ENCODE measurements at places on chromosomes 6 and 20.
A peak's percentile ranks its signal among the peaks of the same experiment; 100 is the strongest.

DNA sequence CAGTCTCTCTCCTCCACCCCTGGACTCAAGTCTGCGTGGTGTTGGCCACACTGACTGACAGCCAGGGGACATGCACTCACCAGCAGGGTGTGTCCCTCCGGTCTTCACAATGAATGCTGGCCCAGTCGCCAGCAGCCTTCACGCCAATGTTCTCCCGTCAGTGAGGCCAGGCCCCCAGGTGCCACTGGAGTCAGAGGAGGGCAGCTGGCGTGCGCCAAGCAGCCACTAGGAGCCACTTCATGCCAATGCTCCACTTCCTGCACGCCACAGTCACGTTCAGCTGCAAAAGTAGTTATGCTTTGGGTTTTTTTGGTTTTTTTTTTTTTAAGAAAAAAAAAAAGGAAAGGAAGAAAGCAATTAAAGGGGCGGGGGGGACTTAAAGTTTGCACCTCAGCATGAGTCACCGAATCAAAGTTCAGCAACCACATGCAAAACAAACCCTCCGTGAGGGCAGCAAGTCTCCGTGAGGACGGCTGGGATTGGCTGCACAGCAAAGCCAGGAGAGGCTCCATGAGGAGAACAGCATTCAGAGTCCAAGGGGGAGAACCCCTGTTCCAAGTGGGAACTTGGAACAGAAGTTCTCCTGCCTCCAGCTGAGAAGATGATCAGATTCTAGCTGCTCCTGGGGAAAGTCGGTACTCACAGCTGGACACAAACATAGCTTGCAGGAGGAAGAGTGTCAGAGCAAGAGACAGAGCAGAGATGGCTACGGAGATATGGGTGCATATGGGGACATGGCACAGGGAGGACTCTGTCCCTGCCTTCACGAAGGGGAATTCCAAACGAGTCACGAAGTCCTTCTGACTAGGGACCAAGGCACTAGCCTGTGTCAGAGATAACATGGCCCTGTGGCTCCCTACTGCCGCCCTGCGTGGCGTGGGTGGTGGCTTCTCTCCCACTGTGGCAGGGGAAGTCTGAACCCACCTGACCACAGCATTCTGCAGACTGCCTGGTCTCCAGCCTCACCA is at the start of gene ZC3H12D:
Gene ZC3H12D, minus strand, starts transcription at position 282 of the 968 bp plus-strand sequence. CDS start 10,471 bp downstream, outside the sequence.
- DNase-seq, result peak; percentile 75

DNA sequence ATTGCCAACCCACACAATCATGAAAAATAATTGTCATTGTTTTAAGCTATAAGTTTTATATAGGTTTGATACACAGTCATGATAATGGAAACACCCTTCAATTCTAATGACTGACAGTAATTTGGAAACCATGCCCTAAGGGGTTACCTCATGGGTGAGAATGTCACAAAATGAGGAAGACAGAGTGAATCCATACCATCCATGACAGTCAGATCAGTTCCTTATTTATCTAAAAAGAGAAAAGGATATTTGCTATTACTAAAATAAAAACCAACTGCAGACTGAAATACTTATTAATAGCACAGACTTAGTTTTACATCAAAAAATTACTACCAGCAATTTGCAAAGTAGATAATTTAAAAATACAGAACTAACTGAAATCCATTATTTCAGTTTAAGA is 437.8 kb downstream of the UTRN start:
- DNase-seq, result no peak

DNA sequence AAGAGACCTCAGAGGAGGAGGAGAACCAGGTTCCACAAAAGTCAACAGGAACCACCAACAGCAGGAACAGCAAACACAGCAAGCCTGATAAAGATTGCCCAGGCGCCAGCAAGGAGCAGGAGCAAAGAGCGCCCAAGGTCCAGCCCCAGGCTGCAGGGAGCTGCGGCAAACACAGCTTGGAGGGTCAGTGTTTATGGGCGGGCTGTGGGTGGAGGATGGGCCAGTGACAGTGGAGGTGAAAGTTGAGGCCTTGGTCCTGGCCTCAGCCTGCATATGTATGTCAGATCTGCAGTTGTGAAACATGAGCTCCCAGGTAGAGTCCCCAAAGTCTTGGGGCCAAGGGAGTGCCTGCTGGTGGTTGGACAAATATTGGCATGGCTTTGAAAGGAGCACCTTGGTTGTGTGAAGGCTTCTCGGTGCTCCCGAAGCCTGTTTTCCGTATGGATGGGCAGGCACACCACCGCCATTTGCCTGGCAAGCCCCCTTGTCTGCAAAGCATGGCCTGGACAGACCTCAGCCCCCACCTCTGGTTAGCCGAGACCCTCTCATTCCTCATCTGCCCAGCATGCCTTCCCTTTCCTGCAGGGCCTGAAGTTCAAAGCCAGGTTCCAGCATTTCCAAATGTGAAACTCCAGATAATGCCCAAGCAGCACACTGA is 2.0 kb upstream of the CAPN11 start:
- DNase-seq, result no peak

- DNase-seq, result peak; percentile 31
Observed at GRCh38 chr6:110039981-110040383, 61.9 kb downstream of the GPR6 start.

DNA sequence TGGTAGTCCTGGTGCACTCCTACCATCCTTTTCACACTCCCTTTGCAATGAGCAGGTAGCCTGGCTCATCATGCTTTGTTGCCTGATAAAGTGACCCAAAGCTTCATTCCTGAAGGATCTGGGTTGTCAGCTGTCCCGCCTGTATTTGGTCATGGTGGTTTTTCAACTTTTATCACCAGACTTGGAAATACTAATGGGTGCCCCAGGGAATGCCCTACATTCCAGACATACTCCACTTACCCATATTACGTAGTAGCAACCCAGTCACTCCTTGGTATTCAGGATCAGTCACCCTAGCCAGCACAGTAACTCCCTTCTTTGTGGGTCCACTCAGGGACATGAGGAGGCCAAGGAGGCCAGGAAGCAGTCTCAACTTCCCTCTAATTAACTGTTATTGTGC is 199.2 kb downstream of the MAFB start:
- no peak for DNase-seq

- DNase-seq, result no peak
Observed at GRCh38 chr20:5863040-5863833, 87.1 kb downstream of the TRMT6 start.

GRCh38 chr20:45817376-45818194 is 5.1 kb downstream of the UBE2C start:
- no peak for DNase-seq

DNA sequence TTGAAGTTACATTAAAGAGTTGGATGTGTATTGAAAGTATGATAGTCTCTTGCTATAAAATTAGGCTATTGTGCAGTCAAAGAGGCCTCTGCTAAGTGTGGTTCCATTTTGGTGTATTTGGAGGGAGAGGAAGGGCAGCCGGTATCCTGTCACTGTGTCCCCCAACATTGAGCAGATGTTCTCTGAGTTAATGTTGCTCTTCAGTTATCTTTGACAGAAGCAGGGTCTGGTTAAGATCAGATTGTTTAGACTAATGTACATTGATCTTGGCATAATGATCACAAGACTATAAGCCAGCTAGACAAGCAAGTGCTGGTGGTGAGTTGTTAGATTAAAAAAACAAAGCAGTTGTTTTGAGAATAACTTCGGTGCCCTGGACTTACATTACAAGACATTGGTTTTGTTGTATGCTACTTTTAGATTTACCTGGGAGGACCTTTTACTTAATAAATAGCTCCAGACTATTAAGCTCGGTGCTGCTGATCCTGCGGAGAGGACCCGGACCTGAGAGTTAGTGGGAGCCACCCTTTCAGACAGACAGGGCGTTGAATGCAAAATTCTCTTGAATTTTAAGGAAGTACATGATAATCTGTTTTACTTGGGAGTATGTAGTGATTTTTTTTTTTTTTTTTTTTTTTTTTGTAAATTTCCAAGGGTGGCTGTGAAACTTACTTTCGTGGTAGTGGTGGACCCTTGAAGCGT is 97.8 kb downstream of the JARID2 start:
- no peak for DNase-seq
